ENCODE measurements at places on chromosomes 7 and 10. TPM values are rescaled to one million over a fixed set of nuclear protein-coding genes. Genes with fewer than 3 reads are reported as not detected.

DNA sequence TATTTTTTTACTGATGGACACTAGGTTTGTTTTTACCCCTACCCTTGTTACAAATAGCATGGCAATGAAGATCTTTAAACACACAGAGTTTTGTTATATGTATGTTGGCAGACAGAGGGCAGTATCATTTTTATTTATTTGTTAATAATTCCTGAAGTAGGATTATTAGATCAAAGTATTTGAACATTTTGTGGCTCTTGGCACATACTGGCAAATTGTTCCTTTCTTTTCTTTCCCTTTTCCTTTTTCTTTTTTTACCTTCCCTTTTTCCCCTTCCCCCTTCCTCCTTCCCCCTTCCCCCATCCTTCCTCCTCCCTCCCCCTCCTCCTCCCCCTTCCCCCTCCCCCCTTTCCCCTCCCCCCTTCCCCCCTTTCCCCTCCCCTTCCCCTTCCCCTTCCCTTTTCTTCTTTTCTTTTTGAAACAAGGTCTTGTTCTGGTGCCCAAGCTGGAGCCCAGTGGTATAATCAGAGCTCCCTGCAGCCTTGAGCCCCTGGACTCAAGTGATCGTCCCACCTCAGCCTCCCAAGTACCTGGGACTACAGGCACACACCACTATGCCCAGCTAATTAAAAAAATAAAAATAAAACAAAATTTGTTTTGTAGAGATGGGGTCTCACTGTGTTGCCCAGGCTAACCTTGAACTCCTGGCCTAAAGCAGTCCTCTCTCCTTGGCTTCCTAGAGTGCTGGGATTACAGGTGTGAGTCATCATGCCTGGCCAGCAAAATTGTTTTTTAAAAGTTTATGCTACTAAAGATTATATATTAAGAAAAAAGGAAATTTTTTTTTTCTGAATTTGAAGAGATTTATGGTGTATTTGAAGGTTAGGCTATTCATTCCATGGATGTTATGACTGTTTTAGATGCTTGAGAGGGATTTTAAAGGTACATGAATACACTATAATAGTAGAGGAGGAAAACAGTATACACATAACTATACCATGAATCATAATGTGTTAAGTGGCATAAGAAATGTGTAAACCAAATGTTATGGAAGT is 39.3 kb downstream of the SEPTIN7 start:
- DNase-seq: no peak

Gene FGF8
- total RNA-seq: 0.62 TPM

Gene SEMA3C
- total RNA-seq: 143 TPM

Gene ADRA2A
- total RNA-seq: 11.4 TPM
